ENCODE measurements at places on chromosomes 1 and 21. TPM values are rescaled to one million over a fixed set of nuclear protein-coding genes. Genes with fewer than 3 reads are reported as not detected.

GRCh38 chr1:47927165-47927564 lies 70.0 kb downstream of the TRABD2B start:
- no peak for DNase-seq

GRCh38 chr1:168714012-168714411 lies 15.0 kb downstream of the DPT start:
- no peak for DNase-seq

- DNase-seq, result no peak
These were observed 119.4 kb downstream of the KCNJ15 start for GRCh38 chr21:38376235-38376634.

DNA sequence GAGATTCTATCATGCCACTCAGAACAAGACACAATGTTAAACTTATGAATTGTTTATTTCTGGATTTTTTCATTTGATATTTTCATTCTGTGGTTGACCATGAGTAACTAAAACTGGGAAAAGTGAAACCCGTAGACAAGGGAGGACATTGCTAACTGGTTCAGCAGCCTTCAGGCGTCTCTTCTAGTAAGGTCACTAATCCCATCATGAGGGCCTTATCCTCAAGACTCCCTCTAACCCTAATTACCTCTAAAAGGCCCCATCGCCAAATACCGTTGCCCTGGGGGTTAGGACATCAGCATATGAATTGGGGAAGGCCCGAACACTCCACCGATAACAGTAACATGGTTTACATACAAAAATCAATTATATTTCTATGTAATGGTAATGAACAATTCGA lies 247.6 kb downstream of the TM2D1 start:
- no peak for DNase-seq

GRCh38 chr1:118949315-118949714 lies 38.8 kb downstream of the TBX15 start:
- no peak for DNase-seq

- DNase-seq, result no peak
These were observed 75.6 kb downstream of the NEK7 start for GRCh38 chr1:198232378-198232777.

GRCh38 chr1:31216016-31216415 lies 23.7 kb downstream of the NKAIN1 start:
- no peak for DNase-seq

DNA sequence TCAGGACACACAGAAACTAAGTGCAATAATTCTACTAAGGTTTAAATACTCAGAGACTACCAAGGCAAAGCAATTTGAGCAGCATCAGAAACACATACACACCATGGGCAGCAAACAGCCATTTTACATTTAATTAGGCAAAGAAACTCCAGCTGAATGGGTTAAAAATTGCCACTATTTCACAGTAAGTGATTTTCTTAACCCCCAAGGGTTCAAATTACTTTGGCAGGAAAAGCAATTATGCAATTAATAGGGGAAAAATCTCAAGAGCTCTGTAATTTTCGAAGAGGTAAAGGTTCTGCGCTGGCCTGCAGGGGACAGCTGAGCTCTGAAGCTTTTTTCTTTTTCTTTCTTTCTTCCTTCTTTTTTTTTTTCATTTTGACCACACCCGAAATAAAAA lies 206.2 kb upstream of the RRP15 start:
- no peak for DNase-seq

NFASC gene
- 20.6 TPM for total RNA-seq

AK5 gene
- total RNA-seq, result 0.33 TPM

SLAMF8 gene
- 33.8 TPM for total RNA-seq

B3GALT5 gene
- total RNA-seq, result 0.34 TPM

Data from spleen (tissue), 13 donors.